ENCODE measurements at places on chromosomes 13 and 19.

DNA sequence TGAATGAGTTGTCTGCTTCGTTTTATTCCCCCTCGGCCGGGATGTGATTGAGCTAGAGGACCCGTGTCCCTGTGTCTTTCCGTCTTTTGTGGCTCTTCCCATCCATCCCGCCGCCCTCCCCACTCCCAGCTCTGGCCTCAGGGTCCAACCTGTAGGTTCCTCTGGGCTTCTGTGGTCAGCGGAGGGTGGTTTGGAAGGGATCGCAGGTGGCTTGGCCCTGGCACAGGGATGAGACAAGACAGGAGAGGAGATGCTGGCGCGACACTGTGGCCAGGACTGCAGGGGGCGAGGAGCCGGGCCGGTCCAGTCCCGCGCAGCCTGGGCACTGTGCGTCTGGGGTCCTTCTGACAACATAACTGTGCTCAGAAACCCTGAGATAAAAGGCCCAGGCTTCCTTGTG, 2.0 kb downstream of the EVI5L start:
- DNase-seq, result no peak

- DNase-seq, result no peak
Measured at GRCh38 chr13:65468628-65469027, 1761.5 kb downstream of the PCDH9 start.

DNA sequence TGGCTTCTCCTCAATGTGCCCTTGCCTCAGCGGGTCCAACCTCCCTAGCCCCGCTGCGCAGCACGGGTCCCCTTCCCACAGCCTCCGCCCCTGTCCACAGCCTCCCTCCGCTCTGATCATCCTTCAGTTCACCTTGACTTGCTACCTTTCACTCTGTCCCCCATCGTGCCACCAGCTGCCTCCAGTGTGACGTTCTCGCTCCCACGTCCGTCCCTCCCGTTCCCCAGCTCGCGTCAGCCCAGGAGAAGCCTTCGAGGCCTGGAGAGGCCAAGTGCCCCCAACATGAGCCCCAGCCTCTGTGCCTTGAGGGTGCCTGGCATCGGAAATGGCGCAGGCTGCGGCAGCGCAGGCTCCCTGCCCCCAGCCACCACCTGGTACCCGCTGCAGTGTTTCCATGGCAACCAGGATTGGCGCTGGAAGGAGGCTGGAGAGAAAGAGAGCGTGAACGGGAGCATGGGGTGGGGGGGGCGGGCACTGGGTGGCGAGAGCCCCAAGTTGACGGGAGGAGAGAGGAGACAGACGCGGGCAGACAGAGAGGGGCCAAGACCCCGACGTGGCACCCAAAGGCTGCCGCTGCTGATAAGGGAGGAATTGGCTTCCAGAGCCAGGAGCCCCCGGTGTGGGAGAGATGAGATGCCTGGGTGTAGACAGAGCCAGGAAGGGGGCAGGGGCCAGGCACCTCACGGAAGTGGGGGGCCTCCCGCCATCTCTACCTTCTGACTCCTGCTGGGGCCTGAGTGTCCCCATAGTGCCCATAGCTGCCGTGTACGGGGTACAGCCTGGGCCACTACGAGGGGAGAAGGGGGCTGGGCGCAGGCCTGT, 844 bp upstream of the ASPDH start:
- no peak for DNase-seq

DNA sequence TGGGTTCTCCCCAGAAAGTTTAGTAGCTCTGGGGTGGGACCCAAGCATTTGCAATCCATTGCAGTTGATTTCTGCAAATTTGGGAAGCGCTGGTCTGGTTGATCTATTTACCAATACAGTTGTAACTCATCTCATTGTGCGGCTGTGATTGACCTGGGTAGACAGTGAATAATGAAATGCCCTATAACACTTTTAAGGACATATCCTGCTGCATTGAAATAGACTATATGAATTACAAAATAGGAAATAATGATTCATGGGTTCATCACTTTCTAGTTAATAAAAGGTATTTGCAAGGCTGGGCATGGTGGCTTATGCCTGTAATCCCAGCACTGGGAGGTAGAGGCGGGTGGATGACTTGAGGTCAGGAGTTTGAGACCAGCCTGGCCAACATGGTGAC, 59.0 kb upstream of the FARP1 start:
- DNase-seq, result no peak

DNA sequence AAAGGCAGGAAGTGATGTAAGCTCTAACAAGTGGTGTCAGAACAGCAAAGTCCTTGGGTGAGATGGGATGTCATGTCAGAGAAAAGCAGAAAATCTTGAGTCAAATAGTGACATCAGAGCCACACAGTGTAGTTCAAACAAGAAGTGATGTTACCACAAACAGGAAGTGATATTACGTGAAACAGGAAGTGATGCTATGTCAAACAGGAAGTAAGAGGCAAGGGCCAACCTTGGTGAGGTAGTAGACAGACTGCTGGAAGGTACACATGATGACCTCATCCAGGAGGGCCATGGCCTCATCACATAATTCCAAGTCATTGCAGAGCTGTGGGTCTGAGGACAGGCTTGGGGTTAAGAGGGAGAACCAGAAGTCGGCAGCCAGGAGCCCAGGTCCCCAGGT, 7.0 kb upstream of the MAMSTR start:
- peak; percentile 47 for DNase-seq

GRCh38 chr13:34214686-34215085, 396.7 kb downstream of the RFC3 start:
- no peak for DNase-seq

Data from suppressor macrophage treated with lipopolysaccharide for 4 hours (primary cell).